Right renal pelvis (tissue), 4 donors: ENCODE measurements at places on chromosomes 5 and 9.

GRCh38 chr9:117927354-117927753, 223.2 kb downstream of the TLR4 start:
- no peak for DNase-seq

GRCh38 chr9:134526584-134527477, 114.8 kb upstream of the COL5A1 start:
- DNase-seq, result no peak

GRCh38 chr9:113538701-113539430, 75.3 kb downstream of the RGS3 start:
- DNase-seq, result no peak

DNA sequence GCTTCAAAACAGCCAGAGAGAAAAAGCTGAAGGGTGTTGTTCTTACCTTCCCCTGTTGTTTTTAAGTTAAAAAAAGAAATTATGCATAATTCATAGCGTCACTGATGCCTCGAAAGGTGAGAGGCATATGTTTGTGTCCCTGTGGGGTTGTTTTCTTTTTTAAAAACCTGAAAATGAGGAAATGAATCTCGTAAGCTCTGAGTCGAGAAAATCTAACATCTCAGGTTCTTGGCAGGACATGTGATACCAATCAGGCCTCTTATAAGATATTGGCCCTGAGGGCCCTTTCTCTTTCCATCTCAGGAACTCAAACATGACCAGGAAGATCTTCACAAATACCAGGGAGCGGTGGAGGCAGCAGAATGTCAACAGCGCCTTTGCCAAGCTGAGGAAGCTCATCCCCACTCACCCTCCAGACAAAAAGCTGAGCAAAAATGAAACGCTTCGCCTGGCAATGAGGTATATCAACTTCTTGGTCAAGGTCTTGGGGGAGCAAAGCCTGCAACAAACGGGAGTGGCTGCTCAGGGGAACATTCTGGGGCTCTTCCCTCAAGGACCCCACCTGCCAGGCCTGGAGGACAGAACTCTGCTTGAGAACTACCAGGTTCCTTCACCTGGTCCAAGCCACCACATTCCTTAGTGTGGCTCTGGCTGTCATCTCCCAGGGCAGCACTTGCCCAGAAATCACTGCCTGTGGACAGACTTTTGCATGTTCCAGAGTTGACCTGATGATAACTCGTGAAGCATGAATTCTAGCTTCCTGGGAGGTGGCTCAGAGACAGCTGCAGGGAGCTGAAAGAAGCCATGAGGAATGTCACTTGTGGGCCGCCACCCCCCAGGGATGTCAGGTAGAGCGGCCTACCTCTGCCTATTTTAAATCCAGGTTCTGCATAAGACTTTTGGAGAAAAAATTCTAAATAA, at the start of gene TAL2:
Gene TAL2, plus strand, starts transcription at position 274 of the 921 bp plus-strand sequence. Its CDS starts 40 bp downstream, at position 314.
- DNase-seq, result no peak

GRCh38 chr9:18689921-18690320, 216.0 kb downstream of the ADAMTSL1 start:
- DNase-seq, result no peak

- DNase-seq, result no peak
These were observed 22.5 kb downstream of the GLT6D1 start for GRCh38 chr9:135616619-135617537.
